Bronchial epithelial cell (primary cell): ENCODE measurements at places on chromosomes 16 and 17.

DNA sequence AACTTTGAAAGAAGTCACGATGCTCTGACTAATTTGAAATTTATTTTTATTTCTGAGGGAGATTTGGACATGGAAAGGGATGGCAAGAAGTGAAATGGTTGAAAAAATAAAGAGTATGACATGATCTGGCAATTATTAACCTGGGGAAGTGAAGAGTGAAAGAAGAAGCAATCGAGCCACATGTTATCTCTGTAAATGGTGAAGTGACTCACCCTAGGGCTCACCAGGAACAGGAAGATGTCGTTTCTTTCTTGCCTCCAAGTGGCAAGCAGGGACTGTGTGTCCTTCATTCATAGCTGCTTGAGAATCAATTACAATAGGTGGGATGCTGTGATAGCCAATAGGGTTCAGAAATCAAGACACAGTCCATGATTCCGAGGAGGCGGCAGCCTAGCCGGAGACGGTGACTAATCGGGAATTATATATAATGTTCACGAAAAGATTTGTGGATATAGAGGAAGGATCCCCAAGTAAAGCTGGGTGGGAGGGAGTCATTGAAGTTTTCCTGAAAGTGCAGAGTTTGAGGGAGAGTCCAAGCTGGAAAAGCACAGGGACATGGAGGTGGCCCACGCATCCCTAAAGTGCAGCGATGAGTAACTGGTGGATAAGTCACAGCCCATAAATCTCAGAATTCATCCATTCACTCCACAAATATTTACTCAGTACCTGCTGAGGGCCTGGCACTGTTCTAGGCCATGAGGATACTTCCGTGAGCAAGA lies 18.2 kb upstream of the KRT20 start:
- peak; percentile 94 for DNase-seq

- no peak for DNase-seq
These were observed 45.1 kb downstream of the RGS9 start for GRCh38 chr17:65182233-65182632.

GRCh38 chr16:10578474-10579316 lies 1.7 kb downstream of the EMP2 start:
- peak; percentile 37 for DNase-seq

GRCh38 chr16:65388592-65388991 lies 266.7 kb upstream of the CDH11 start:
- DNase-seq: no peak

DNA sequence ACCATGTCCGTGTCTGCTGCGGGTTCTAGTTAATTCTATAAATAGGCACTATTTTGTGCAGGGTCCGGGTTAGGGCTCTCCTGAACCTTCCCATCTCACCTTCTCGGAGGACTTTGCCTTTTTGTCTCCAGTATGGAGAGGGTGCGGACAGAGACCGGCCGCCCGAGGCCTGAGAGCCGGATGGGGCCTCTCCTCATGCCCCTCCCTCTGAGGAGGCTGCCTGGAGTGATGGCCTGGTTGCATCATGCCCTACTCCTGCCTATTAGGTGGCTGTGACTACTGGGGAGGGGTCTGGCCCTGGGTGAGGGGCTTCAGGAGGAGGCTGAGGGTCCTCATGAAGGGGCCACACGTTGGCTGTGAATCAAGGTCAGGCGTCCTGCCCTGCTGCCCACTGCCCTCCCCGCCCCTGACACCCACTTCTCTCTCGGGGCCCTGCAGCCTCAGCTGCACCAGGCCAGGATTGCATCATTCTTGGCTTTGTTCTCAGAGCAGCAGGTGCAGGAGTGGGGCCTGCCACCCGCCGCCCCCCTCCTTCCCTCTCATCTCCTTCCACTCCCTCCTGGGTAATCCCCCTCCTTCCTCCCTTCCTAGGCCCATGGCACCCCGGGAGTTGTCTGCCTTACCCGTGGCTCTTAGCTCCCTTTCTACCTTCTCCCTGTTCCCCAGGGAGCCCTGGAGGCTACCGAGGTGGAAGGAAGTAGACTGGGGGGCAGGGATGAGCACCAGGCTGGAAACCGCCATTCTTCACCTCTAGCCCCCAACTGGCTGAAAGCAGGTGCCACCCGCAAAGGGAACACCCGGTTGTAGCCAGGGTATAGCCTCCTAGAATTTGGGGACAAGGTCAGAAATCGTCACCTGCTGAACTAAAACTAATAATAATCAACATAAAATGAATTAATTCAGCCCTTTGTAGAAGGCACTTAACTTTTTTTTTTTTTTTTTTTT lies 12.7 kb upstream of the ARHGAP23 start:
- peak; percentile 27 for DNase-seq

- no peak for DNase-seq
These were observed 14.1 kb upstream of the DBNDD1 start for GRCh38 chr16:90033387-90033786.

- DNase-seq: peak; percentile 11
These were observed 55.3 kb downstream of the SKAP1 start for GRCh38 chr17:48374650-48375230.

- DNase-seq: no peak
These were observed 13.1 kb downstream of the SOST start for GRCh38 chr17:43745541-43745940.

DNA sequence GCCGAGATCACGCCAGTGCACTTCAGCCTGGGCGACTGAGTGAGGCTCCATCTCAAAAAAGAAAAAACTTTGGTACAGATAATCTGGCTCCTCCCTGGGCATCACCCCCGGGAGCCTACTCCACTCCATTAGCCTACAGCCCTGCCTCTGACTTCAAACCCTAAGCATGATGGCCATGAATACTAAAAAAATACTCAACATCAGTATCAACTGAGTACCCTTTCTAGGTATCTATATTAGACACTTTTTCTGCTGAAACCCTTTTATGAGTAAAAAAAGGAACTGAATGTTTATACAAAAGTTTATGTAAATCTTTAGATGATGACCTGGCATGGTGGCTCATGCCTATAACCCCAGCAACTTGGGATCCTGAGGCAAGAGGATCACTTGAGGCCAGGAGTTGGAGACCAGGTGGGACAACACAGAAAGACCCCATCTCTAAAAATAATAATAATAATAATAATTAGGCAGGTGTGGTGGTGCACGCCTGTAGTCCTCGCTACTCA lies 6.9 kb downstream of the RDM1 start:
- DNase-seq: no peak

- DNase-seq: no peak
These were observed 4.1 kb upstream of the SPG7 start for GRCh38 chr16:89504091-89504490.

- DNase-seq: no peak
These were observed 28.1 kb upstream of the GSG1L start for GRCh38 chr16:28091656-28092055.

DNA sequence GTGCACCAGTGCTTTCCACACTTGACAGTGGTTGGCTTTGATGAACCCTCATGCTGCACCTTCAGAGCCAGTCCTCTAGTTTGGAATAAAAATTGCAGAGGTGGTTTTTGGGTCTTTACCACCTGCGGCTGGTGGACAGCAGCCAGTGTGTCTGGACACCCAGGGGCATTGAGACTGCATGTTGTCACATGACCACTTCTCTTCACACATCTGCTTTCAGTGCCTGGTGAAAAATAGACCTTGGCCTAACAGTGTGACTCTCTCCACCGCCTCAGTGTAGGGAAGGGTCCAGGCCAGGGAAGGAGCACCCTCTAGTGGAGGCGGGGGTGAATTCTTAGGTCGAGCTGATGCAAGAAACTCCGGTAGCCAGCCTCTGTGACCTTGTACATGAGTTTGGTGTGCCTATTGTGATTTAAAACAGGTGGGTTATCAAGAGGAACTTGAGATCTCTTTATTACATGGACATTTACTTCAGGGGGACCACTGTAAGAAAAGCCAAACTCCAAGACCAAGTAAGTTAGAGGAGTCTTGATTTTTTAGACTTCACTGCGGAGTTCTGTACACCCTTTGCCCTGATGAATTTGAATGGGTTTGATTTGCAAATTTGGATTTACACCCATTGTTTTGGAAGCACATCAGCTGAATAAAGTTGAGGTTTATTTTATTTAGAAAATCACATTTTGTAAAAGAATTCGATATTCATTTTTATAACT lies 17.9 kb downstream of the GOSR2 start:
- DNase-seq: peak; percentile 56

GRCh38 chr17:15954222-15954621 lies 9.3 kb downstream of the ADORA2B start:
- DNase-seq: peak; percentile 96

DNA sequence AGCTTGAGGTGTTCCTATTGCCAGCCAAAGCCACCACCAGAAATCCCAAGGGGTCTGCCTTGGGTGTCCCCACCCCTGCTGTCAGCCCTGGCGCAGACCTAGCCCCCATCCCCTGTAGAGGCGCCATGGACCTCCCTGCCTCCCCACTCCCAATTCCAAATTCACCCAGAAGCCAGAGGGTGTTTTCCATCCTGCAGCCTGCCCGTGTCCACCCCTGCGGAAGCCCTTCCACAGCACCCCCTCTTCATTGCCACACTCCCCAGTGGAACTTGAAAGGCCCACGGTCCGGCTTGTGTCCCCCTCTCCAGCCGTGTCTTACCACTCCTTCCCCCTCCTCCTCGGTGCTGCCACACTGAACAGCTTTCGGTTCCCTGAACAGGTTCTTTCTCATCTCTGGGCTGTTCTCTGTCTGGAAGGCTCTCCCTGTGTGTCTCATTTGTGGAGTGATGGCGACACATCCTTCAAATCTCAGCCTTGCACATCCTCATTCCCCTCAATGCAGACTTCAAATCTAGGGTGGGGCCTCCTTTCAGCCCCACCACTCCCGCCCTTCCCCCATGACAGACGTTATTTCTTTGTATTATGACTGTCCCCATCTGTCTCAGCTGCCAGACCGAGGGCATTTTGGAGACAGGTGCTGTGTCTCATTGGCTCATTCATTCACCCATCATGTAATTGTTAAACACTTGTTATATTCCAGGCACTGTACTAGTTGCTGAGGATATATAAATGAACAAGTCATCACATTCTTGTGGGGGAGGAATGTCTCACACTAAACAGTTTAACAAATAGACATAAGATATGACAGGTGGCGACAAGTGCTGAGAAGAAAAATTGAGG lies 36.3 kb downstream of the ADGRG5 start:
- peak; percentile 51 for DNase-seq

- DNase-seq: no peak
These were observed 11.5 kb downstream of the NUP93 start for GRCh38 chr16:56741399-56741798.

- DNase-seq: peak; percentile 97
These were observed 68.7 kb upstream of the MARCHF10 start for GRCh38 chr17:62876673-62877405.

GRCh38 chr16:55572439-55572838 lies 6.0 kb downstream of the CAPNS2 start:
- DNase-seq: peak; percentile 77

DNA sequence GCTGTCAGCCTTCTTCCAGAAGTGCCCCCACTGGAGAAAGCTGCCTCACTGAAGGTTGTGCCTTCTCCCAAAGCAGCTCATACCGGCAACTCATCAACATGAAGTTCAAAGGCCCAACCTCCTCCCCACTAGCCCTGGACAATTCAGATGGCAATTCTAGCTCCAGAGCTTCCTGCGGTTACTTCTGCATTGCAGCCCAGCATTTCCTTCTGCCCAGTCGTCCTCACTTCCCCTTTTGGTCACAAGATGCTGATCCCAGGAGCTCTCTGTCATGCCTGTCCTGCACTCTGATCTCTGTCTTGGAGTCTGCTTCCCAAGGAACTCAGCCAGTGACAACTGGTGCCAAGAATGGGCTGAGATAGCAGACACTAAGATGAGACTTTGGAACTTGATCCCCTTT lies 178.2 kb upstream of the SOX9 start:
- no peak for DNase-seq

DNA sequence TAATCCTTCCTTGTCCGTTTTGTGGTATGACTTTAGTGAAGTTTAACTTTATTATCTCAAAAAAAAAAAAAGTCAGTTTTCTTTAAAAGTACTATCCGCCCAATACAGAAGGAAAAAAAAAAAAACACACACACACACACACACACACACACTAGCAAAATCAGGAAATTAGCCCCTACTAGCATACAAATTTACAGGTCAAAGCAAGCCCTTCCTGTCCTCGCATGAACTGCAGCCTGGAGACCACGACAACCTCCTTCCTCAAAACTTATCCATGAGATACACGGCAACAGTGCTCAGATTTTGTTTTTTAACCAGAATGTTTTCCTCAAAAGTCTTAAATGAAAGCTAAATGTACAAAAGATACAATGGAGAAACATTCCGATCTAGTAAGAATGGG lies 16.2 kb downstream of the NCOR1 start:
- peak; percentile 26 for DNase-seq

- DNase-seq: no peak
These were observed 92.6 kb downstream of the CACNG1 start for GRCh38 chr17:67137026-67137370.

- no peak for DNase-seq
These were observed 286.5 kb downstream of the SLC39A11 start for GRCh38 chr17:72806011-72806410.
